ENCODE measurements at places on chromosomes 4 and X.

GRCh38 chr4:176838601-176839433, 46.1 kb upstream of the VEGFC start:
- DNase-seq: no peak

GRCh38 chr4:142551517-142552305, 294.4 kb downstream of the INPP4B start:
- DNase-seq: no peak

- no peak for DNase-seq
These were observed 23.8 kb downstream of the NUDT6 start for GRCh38 chr4:122898370-122899150.

GRCh38 chr4:138901177-138901576, 114.4 kb upstream of the NOCT start:
- no peak for DNase-seq

DNA sequence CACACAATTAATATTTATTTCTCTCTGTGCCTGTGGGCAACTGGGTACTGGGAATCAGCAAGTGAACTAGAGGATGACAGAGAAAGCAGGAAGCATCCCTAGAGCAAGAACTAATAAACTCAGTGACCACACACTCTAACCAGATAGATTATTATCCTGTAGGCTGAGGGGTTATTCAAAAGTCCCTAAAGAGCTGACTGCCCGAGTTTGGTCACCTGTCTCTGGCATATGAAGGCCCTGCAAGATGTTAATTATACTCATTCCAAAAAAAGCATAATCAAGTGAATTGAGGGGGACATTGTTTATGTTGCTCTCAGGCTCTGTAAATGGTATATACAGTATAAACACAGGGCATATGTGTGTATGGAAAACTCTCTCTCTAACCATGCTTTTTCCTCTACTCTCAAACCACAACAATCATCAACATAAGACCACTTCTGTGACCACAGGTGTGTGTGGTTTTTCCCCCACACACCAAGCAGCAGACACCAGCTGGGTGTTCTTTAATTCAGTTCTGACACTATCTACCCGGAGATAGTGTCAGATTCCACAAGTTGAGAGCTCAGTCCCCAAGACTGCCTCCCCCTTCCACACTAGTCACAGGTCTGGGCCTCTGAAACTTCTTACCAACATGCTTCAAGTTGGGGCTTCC, 6.2 kb upstream of the HPSE start:
- no peak for DNase-seq

- DNase-seq: no peak
These were observed 21.8 kb upstream of the TNIP3 start for GRCh38 chr4:121185960-121186359.

- DNase-seq: no peak
These were observed 35.5 kb upstream of the MGST2 start for GRCh38 chr4:139630126-139630495.

DNA sequence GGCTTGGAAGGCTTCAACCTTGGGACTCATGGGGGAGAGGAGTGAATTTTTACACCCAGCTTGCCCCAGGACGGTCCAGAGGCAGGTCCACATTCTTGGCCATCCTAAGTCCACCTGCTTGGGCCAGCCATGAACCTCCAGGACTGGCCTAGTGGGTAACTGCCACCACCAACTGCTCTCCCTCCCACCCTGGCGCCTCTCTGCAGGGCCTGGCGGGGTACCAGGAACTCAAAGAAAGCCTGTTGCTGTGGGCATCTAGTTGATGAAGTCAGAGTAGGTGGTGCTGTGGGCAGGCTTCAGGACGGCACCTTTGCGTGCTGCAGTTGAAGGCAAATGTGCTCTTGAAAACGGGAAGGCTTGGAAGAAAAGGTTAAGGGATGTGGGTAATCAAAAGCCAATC, 12.0 kb downstream of the BCOR start:
- no peak for DNase-seq

GRCh38 chrX:39667191-39667590, 430.6 kb downstream of the BCOR start:
- DNase-seq: no peak

DNA sequence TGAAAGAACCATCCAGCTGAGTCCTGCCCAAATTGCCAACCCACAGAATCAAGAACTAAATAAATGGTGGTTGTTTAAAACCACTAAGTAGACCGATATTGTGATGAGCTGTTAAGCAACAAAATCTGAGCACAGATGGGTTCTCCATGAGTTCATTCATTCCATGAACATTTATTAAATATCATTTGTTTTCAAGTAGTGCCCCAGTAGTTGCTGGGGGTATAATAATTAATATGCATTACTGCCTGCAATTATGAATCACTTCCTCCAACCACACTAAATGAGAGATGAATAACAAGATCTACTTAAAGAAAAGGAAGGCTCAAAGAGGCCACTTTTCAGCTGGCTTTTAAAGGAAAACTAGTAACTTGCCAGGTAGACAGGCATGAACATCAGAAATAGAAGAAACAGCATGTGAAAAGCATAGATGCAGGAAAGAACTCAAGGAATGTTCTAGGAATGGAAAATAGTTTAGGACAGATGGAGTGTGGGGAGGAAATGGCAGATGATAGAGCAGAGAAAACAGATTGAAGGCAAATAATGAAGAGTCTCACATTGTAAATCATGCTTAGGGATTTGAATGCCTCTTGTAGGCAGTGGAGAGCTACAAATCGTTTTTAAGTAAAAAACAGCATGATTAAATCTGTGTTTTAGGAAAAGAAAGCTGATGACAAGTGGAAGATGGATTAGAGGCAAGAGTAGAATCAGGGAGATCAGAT, 641.7 kb upstream of the DIPK2B start:
- no peak for DNase-seq

DNA sequence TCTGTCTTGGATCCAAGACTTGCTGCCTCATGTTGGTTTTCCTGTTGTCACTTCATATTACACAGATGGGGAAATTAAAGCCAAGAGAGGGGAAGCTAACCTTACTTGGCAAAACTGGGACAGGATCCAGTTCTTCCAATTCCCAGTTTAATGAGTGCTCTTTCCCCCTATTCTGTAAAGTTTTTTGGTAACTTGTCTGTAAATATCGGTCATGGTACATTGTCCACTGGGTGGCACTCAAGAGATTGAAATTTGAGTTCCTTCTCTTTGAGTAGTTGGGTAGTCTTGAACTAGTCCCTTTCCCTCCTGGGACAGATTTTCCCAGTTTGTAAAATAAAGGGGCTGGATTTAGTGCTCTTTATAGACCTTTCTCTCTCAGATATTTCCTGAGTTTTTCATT, 12.4 kb upstream of the EOLA2 start:
- DNase-seq: no peak

- no peak for DNase-seq
These were observed 1.9 kb upstream of the TMEM185A start for GRCh38 chrX:149633511-149633910.

DNA sequence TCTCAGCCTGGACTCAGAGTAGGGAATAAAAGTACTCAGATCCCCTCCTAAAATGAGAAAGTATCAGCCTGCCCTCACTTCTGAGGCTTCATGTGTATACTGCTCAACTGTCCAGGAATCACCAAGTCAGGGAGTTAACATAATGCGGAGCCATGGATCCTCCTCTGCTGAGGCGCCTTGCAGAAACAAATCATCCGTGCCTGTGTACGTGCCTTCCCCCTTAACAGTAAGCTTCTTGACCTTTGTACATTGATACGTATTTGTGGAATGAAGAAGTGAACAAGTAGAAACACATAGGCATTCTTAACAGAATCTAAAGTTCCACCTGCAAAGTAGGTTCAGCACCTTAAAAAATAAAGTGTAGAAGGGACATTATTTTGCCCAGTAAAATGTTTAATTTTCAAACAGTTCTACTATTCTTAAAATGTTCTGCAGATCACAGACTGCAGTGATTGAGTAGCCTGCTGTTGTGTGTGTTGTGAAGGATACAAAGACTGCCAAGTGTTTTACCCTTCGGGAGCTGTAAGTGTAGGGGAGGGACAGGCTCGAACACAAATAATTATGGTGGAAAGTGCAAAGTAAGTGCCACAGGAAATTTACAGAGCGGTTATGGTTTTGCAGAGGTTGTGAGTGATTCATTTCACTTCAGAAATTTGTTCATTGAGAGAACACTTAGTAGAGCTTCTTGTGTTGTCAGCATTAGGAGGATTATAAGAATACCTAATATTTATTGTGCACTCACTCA, 61.9 kb downstream of the ARHGAP10 start:
- DNase-seq: no peak

DNA sequence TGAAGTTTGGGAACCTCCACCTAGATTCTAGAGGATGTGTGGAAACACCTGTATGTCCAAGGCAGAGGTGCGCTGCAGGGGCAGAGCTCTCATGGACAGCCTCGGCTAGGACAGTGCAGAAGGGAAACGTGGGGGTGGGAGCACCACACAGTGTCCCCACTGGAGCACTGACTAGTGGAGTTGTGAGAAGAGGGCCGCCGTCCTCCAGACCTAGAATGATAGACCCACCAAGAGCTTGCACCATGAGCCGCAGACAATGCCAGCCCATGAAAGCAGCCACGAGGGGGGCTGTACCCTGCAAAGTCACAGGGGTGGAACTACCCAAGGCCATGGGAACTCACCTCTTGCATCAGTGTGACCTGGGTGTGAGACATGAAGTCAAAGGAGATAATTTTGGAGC, 274.5 kb upstream of the FMR1 start:
- no peak for DNase-seq

GRCh38 chrX:10901290-10901633, 209.9 kb upstream of the HCCS start:
- no peak for DNase-seq
